T-cell (primary cell): ENCODE measurements at places on chromosomes 2 and 18. TPM values are rescaled to one million over a fixed set of nuclear protein-coding genes. Genes with fewer than 3 reads are reported as not detected.

Gene MTLN
- total RNA-seq = 18.0 TPM

Gene PRSS56
- not detected for total RNA-seq

Gene KLHL41
- 0.43 TPM for total RNA-seq

Gene SERPINB3
- total RNA-seq = not detected

Gene AKAIN1
- not detected for total RNA-seq

Gene NCKAP5
- total RNA-seq = not detected

Gene BCL11A
- 4.6 TPM for total RNA-seq

Gene PSMA8
- total RNA-seq = 0.83 TPM

Gene MDH1B
- not detected for total RNA-seq

Gene GREB1
- 0.79 TPM for total RNA-seq

Gene TLX2
- total RNA-seq = not detected

Gene TUBA3E
- not detected for total RNA-seq

Gene LCT
- total RNA-seq = 0.03 TPM

Gene TMEM182
- total RNA-seq = 5.8 TPM

Gene ACMSD
- total RNA-seq = 0.20 TPM

Gene DYNAP
- total RNA-seq = not detected

Gene CYS1
- not detected for total RNA-seq

Gene GNLY
- 17.3 TPM for total RNA-seq

Gene SLC5A7
- not detected for total RNA-seq

Gene EFHD1
- total RNA-seq = 2.3 TPM

Gene ITGB6
- total RNA-seq = not detected

Gene PIAS2
- 39.8 TPM for total RNA-seq
